ENCODE measurements at places on chromosomes 2 and 18. TPM values are rescaled to one million over a fixed set of nuclear protein-coding genes. Genes with fewer than 3 reads are reported as not detected.
A peak's percentile ranks its signal among the peaks of the same experiment; 100 is the strongest.

The OSBPL6 gene
- 2.5 TPM for polyA plus RNA-seq

The PSMA8 gene
- polyA plus RNA-seq, result 0.15 TPM

The HNMT gene
- 23.4 TPM for polyA plus RNA-seq

The IL1F10 gene
- polyA plus RNA-seq, result not detected

The GTF2A1L gene
- 0.49 TPM for polyA plus RNA-seq

- peak overlapping the region; percentile 75 for H3K27ac ChIP-seq
- no peaks in the 10 kb centered on the region for H3K27me3 ChIP-seq
- H3K36me3 ChIP-seq, result no peaks in the 10 kb centered on the region
- H3K4me3 ChIP-seq, result no peak overlapping the region
Measured at GRCh38 chr2:42999391-42999841, 207.0 kb upstream of the HAAO start.

- H3K4me3 ChIP-seq, result no peak overlapping the region
- H3K27me3 ChIP-seq, result no peaks in the 10 kb centered on the region
- no peaks in the 10 kb centered on the region for H3K4me1 ChIP-seq
- H3K27ac ChIP-seq, result no peak overlapping the region
- no peak for DNase-seq
- no peaks in the 10 kb centered on the region for H3K36me3 ChIP-seq
Measured at GRCh38 chr2:215161301-215161829, 22.9 kb upstream of the ABCA12 start.

DNA sequence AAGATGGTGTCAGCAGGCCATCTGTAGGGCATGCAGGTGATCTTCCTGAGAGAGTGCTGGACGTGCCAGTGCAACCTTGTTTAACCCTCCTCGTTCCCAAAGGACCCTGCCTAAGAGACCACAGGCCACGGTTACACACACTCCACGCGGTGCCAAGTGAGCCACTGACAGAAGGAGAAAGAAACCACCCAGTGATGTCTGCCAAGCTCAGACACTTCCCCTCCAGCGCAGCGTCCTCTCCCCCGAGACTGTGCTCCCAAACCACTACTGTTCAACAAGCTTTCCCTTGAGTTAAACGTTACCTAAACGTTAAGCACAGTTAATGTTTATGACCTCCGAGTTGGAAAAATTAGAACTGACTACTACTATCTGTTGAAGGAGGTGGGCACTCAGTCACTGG lies 119.1 kb upstream of the NCK2 start:
- no peaks in the 10 kb centered on the region for H3K36me3 ChIP-seq
- no peak overlapping the region for H3K4me3 ChIP-seq
- no peak for DNase-seq
- H3K4me1 ChIP-seq, result peaks cover 6% of the 10 kb centered on the region
- no peak overlapping the region for H3K27ac ChIP-seq

GRCh38 chr2:236261452-236261851 lies 2.8 kb downstream of the ASB18 start:
- H3K27me3 ChIP-seq, result peaks cover 1% of the 10 kb centered on the region
- H3K4me1 ChIP-seq, result no peaks in the 10 kb centered on the region
- H3K36me3 ChIP-seq, result no peaks in the 10 kb centered on the region
- H3K4me3 ChIP-seq, result no peak overlapping the region
- no peak overlapping the region for H3K27ac ChIP-seq

GRCh38 chr18:62894681-62895390 lies 179.5 kb downstream of the PHLPP1 start:
- H3K27ac ChIP-seq, result no peak overlapping the region
- H3K27me3 ChIP-seq, result no peaks in the 10 kb centered on the region
- H3K4me3 ChIP-seq, result no peak overlapping the region
- H3K4me1 ChIP-seq, result peaks cover 4% of the 10 kb centered on the region

GRCh38 chr2:100390001-100390940 lies 27.2 kb downstream of the CHST10 start:
- no peak overlapping the region for H3K4me3 ChIP-seq
- H3K27me3 ChIP-seq, result no peaks in the 10 kb centered on the region
- H3K27ac ChIP-seq, result no peak overlapping the region
- H3K4me1 ChIP-seq, result no peaks in the 10 kb centered on the region

DNA sequence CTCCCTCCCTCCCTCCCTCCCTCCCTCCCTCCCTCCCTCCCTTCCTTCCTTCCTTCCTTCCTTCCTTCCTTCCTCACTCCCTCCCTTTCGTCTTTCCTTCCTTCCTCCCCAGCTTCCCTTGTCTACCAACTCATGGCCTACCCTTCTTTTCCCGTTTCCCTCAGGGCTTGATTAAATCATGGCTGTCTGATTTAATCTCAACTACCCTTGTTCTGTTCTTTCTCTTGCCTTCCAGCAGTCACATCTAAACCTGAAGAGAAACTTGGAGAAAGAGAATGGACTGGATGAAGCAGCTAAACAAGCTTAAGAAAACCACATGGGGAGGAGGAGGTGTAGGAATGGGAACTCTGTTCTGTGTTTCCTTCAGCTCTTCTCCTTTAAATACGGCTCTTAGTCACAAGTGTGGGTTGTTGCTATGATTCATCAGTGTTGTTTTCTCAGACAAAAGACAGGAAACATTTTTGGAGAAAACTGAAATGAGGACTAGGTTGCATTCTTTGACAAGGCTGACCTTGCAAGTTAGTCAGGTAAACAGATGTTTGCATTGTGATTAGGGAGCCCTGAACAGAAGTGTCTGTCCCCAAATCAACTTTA lies 177.9 kb downstream of the LRRTM1 start:
- H3K36me3 ChIP-seq, result no peaks in the 10 kb centered on the region
- no peak for DNase-seq
- no peaks in the 10 kb centered on the region for H3K27me3 ChIP-seq
- H3K4me1 ChIP-seq, result peaks cover 3% of the 10 kb centered on the region
- H3K4me3 ChIP-seq, result no peak overlapping the region
- H3K27ac ChIP-seq, result no peak overlapping the region

GRCh38 chr2:86397986-86398385 lies 43.2 kb upstream of the KDM3A start:
- peak; percentile 6 for DNase-seq
- no peaks in the 10 kb centered on the region for H3K36me3 ChIP-seq
- no peak overlapping the region for H3K27ac ChIP-seq
- peaks cover 5% of the 10 kb centered on the region for H3K4me1 ChIP-seq
